Left renal cortex interstitium (tissue), 4 donors: ENCODE measurements at places on chromosomes 12 and 14. TPM values are rescaled to one million over a fixed set of nuclear protein-coding genes. Genes with fewer than 3 reads are reported as not detected.

GRCh38 chr12:71731439-71732356 is 23.0 kb upstream of the RAB21 start:
- DNase-seq: no peak

GRCh38 chr12:718756-719102 is 33.6 kb upstream of the WNK1 start:
- DNase-seq: no peak

- no peak for DNase-seq
Observed at GRCh38 chr12:44381341-44381740, 494.8 kb downstream of the NELL2 start.

- no peak for DNase-seq
Observed at GRCh38 chr14:75711796-75712211, 50.8 kb downstream of the TTLL5 start.

The MTRFR gene
- polyA plus RNA-seq: 23.3 TPM

GRCh38 chr12:49885118-49885517 is 18.6 kb downstream of the FAIM2 start:
- no peak for DNase-seq

GRCh38 chr14:32469388-32470160 is 140.5 kb downstream of the AKAP6 start:
- no peak for DNase-seq

DNA sequence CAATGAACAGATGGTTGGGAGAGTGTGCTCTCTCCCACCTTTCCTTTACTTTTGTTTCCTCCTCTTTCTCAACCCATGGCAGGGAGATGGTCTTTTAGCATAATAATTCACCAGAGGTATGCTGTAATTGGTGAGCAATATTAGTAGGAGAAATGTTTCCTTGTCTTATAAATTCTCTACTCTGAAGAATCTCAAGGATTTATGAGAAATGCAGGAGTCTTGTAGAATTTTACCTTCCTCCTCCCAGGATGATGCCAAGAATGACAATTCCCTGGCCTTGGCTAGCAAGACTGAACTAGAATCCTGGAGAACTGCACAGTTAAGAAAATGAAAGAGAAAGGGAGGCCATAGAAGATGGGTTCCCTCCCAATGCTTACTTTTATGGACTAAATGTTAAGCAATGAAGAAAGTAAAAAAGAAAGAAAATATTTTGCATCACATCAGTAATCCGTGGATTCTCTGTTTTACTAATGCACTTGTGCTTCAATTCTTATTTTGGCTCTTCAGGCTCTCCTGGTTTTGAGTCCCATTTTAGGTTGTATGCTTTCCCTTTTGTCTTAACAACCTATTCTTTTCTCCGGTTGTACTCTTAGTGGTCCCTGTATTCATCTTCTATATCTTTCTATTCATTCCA is 192.9 kb upstream of the GARIN6 start:
- no peak for DNase-seq

DNA sequence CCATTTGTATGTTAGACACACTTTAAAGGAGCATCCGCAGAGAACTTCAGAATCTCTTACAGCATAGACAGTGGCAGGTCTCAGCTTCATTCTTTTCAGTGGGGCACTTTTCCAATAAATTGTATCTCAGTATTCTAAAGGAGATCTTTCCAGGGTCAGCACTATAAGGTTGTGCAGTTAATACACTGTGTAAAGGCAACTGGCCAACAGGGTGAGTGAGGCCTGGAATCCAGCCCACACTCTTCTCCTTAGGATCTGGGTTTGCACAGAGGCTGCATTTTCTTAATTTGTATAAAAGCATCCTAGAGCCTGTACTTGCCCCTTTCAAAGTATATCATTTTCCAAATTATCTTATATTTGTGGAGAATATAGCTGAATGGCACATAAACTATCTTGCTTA is 94.2 kb downstream of the MYF5 start:
- no peak for DNase-seq

GRCh38 chr12:105162174-105162573 is 54.6 kb downstream of the WASHC4 start:
- DNase-seq: no peak

DNA sequence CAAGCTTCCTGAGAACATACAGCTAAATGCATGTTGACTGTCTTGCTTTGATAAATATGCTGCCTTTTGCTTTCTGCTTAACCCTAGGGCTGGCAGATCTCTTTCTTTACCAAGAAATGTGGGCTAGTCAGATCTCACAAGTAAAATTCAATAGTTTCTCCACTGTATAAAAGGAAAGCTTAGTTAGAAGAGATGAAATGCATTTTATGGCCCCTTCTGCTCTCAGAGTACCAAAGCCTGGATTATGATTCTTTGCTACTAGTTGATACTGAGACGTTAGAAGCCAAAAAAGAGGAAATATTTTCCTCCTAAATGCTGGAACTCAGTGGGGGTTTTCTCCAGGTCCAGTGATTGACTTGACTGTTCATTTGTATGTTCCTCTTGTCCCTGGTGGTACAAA is 552.7 kb downstream of the SNAPC1 start:
- no peak for DNase-seq

The KLRD1 gene
- polyA plus RNA-seq: 0.55 TPM

DNA sequence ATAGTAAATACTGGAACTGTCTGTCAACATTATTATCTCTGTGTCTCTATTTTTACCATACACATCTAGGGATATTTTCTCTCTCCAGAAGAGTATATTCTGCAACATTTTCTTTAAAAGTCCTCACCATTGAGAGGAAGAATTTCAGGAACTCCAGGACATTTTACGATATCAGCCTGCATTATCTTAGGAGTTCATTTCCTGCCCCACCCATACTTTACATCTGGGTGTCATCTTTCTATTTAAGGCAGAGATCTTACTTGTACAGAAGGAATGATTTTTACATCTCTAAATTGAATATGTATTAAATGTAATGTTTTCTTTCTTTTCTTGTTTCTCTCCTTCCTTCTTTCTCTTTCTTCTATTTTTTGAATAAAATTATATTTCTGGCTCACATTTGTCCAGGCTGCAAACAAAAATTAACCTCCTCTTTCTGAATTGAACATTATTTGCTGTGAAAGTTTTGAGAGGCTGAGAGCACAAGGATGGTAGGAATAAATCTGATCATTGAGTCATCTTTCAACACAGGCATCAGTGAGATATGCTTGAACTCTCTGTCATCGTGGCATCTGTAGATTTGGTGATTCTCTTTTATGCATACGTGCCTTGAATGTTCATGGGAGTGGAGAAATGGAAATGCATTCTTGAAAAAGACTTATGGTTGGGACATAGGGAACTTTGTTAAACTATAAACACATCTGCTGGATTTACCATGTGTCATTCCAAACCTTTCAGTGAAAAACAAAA is 753.6 kb downstream of the SLC16A7 start:
- no peak for DNase-seq

The NTN4 gene
- polyA plus RNA-seq: 105 TPM

- DNase-seq: no peak
Observed at GRCh38 chr12:94832780-94833681, 170.5 kb downstream of the NDUFA12 start.

- no peak for DNase-seq
Observed at GRCh38 chr12:76084863-76085519, 506 bp upstream of the NAP1L1 start.

DNA sequence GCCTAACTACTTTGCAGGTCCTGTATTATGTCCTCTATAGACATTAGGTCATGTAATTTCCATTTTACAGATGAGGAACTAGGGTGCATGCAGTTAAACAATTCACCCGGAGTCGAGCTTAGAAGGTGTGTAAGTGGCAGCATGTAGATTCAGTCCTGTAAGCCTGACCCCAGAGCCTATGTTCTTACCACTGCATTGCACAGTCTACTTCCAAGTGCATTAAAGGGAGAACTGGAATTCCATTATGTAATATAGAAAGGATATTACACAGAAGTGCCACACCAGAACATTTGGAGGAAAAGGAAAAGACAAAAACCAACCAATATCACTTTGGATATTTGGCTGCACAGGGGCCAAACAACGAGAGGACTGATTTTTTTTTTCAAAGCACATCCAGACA is 1.2 kb downstream of the GLT8D2 start:
- no peak for DNase-seq

- no peak for DNase-seq
Observed at GRCh38 chr14:23113431-23114119, 5.5 kb downstream of the CEBPE start.

DNA sequence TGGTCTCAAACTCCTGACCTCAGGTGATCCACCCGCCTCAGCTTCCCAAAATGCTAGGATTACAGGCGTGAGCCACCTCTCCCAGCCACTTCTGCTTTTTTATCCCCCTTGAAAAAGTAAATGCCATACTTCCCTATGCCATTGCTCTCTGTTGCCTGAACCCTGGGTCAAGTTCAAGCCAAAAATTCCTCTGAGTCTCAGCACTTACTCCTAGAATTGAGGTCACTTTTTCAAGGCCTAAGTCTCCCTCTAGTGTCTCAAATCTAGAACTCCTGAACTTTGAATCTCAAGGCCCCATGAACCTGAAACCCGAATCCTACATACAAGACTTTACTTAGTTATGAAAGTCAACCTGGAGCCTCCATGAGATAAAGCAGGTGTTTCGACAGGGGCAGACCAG is 1.4 kb upstream of the APOBEC1 start:
- no peak for DNase-seq

The KRT78 gene
- not detected for polyA plus RNA-seq

DNA sequence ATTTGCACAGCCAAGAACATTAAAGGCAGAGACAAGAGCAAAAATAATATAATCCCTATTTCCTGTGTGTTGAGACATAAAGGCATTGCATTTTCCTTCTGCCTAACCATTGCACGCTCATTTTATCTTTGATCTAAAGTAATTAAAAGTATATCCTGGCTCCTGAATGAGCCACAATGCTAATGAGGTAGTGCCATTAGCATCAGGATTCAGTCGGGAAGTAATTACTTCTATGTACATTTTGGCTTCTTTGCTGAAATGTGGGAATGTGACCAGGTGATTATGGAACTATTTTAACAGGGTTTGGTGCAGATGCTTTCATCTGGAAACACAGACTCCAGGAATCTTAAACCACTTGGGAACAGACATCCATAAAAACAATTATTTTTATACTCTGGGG is 77.4 kb downstream of the TMTC1 start:
- no peak for DNase-seq

The UBR7 gene
- polyA plus RNA-seq: 37.2 TPM
